Stimulated activated CD4-positive, alpha-beta T cell treated with anti-CD3 and anti-CD28 coated beads, Interleukin-12 subunit alpha, Interleukin-12 subunit beta, amount 100 ng/mL, for 24 hours (primary cell): ENCODE measurements at places on chromosomes 2 and 18.

DNA sequence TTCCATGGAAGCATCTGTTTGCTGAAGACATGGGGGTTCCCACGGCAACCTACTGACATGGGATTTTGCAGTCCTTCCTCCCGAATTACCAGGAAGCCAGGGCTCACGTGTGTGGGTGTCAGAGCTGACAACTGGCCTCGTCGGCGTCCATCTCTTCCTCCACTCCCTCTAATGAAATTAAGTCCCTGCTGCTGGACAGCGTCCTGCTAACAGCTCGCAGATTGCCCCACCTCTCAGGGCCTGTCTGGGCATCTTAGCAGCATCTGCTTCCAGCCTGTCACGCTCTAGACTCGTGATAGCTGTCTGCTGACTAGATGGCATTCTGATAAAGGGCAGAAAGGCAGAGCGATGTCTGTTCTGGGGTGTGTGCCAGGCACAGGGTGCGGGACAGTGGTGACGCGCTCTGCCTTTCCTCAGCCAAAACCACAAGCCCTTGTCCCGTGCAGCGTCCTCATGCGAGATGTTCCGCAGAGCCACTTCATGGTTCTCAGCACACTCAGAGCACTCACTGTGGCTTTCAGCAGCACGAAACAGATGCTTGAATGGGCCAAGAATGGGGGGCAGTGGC, 161.1 kb downstream of the ARL4C start:
- DNase-seq: peak; percentile 19

DNA sequence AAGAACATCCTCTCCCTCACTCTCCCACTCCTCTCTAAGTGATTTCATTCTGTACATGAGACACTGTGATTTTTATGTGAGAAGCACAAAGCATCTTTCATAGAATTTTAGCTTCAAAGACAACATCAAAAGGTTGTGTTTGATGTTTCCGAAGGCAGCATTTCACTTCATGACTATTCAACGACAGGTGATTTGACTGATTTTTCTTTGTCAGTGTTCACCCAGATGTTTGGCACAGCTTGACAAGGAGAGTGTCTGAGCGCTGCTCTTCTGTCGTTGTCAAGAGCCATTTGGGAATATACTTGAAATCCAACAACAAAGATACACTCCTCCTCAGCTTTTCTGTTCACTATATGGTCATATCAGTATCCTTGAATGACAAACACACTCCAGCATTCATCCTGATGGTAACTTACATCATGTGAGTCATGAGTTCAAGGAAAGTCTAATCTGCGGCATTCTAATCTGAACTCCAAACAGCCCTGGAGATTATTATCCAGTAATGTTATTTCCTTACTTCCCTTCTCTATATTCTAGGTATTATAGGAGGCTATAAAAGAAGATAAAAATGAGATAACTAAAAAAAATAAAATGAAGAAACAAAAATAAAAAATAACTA, 45.9 kb upstream of the ST6GAL2 start:
- no peak for DNase-seq

- no peak for DNase-seq
Measured at GRCh38 chr2:95329891-95330793, 33.0 kb downstream of the KCNIP3 start.

GRCh38 chr18:58788971-58789875, 75.5 kb upstream of the ZNF532 start:
- DNase-seq: no peak

DNA sequence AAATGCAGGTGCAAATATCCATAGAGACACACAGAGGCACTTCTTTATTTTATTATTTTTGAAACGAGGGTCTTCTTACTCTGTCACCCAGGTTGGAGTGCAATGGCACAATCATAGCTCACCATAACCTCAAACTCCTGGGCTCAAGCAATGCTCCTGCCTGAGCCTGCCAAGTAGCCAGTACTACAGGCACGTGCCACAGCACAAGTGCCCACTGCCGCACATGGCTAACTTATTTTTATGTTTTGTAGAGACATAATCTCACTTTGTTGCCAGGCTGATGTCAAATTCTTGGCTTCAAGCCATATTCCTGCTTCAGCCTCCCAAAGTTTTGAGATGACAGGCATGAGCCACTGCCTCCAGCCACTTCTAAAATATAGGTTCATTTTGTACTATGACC, 537.6 kb downstream of the THSD7B start:
- DNase-seq: no peak

GRCh38 chr2:120468136-120468535, 122.2 kb downstream of the INHBB start:
- DNase-seq: no peak

DNA sequence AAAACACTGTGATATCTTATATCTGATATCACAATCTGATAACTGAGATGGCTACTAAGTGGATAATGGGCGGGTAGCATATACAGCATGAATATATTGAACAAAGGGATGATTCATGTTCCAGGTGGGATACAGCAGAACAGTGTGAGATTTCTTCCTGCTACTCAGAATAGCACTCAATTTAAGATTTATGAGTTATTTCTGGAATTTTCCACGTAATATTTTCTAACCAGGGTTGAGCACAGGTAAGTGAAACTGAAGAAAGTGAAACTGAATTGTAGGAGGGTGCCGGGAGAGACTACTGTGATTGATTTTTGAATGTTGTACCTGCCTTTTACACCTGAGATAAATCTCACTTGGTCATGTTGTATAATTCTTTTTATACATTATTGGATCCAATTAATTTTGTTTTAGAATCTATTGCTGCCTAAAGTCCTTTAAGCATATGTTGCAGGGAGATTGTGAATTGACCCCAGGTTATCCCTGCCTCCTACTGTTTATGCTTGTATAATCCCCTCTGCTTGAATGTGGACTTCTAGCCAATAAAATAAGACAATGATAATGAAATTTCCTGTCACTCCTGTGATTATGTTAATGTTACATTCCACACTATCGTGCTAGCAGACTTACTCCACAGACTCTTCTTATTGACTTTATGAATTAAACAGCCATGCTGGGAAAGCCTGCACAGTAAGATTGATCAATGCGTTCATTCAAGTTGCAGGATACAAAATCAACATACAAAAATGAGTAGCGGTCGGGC, 67.6 kb upstream of the RBBP8 start:
- DNase-seq: no peak

DNA sequence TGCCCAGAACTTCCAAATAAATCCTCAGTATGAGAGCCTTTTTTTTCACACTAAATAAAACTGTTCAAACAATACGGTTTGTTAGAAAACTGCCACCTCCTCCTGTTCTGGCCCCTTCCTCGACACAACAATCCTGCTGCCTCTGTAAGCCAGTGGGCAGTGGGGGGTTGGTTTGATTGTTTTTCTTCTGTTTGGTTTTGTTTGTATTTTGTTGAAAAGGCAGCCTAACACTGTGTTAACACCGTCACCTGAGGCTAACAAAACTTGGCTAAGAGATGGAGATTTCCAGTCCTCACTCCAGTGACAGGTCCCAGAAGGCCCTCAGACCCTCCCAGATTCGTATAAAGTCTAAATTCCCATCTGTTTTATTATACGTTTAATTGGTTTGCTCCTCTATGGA, 402.1 kb downstream of the ZNF521 start:
- DNase-seq: no peak
